ENCODE measurements at places on chromosomes 2 and 18.

DNA sequence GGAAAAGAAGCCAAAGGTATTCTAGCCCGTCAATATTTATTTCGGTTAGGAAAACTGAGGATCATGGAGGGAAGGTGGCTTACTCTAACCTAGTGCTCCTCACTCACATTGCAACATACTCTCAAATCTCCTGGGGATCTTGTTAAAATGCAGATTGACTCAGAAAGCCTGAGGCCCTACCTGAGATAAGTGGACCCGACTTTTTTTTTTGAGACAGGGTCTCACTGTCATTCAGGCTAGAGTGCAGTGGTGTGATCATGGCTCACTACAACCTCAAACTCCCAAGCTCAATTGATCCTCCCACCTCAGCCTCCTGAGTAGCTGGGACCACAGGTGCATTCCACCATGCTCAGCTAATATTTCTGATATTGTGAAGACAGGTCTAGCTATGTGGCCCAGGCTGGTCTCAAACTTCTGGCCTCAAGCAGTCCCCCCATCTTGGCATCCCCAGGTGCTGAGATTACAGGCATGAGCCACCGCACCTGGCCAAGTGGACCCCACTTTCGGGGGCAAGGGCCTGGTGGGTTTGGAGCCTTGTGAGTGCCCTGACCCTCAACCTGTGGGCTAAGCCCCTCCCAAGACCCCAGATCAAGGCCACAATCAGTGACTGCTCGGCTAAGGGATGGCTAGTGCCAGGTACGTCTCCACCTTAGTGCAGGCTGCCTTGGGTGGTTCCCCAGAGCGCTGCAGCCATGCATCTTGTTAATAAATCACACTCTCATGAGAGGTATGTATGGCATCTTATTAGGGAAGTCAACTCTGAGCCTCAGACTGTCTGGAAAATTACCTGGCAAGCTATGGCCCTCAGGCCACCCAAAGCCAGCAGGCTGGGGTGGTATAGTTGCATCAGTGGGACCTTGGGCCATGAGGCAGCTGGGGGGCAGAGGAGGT lies 1.1 kb upstream of the NEURL3 start:
- DNase-seq: no peak

GRCh38 chr2:105961599-105962146 lies 217.0 kb downstream of the NCK2 start:
- DNase-seq: no peak

DNA sequence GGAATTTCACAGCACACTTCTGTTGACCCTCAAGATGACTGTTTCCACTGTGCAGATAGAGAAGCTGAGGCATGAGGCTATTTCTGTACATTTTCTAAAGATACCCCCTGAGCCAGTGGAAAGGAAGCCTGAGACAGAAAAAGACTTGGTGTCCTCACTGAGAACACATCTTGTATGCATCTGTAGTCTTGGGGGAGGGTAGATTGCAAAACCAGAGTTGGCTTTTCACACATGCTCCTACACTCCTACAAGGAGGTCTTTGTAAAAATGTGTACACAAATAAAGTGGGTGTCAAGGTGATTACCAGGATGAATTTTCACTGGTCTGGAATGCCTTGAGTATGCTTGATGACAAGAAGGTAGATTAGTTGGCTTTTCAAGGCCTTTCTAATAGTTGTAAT lies 98.0 kb downstream of the KCTD18 start:
- no peak for DNase-seq

- DNase-seq: no peak
Observed at GRCh38 chr18:47558110-47558750, 306.8 kb upstream of the SKOR2 start.

DNA sequence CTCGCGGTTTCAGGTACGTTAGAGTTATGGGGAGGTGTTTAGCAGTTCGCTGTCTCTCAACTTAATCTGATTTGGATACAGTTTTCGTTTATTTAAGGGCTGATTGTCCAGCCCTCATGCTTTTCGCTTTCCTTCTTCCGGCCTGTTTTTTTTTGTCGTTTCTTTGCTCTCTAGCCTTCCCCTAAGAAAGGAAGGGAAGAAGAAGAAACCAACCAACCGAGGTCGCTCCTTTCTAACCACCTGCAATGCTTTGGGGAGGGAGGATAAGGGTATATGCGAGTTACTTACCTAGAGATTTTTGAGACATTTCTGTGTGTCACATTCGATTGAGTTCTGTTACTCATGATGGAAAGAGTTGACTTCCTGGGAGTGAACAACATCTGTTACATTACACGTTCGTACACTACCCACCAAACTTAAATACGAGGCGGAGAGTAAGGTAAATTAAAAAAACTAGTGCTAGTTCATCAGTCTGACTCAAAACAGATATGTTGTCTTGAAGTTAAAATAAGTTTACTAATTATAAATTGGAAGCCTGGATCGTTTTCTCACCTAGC lies 918 bp downstream of the EIF5B start:
- DNase-seq: no peak

GRCh38 chr2:56292951-56293350 lies 109.2 kb downstream of the CCDC85A start:
- no peak for DNase-seq

DNA sequence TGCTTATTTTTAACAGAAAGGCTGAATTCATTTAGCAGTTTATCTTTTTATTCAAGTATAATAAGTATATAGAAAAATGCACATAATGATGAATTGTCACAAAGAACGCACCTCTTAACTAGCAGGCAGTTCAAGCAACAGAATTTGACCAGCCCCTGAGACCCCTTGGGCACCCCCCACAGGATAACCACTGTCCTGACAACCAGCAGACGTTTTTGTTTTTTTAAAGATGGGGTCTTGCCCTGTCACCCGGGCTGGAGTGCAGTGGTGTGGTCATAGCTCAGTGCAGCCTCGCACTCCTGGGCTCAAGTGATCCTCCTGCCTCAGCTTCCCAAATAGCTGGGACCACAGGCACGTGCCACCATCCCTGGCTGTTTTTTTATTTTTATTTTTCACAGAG lies 14.0 kb downstream of the PRELID3A start:
- DNase-seq: no peak

DNA sequence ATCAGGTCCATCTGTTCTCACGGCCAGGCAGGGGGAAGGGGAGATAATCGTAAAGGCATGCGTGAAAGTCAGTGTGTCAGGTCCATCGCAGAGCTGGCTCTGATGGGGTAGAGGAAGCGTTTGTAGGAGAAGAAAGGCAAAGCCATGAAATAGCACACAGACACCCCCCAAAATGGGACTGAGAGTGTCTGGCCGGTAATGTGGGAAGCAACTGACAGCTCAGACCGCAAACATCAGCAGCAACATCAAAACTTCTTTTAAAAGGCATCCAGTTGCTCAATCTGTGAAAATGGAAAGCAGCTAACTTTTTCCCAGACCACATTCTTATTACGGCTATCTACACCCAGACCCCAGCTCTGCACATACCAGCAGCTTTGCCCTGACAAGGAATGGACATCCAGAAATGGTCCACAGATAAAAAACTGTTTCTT lies 232.6 kb downstream of the EN1 start:
- no peak for DNase-seq

- no peak for DNase-seq
Observed at GRCh38 chr2:71894261-71894660, 253.4 kb downstream of the CYP26B1 start.

- no peak for DNase-seq
Observed at GRCh38 chr18:30644158-30644557, 398.4 kb downstream of the DSC3 start.

- no peak for DNase-seq
Observed at GRCh38 chr2:50438259-50438658, 593.7 kb downstream of the NRXN1 start.

DNA sequence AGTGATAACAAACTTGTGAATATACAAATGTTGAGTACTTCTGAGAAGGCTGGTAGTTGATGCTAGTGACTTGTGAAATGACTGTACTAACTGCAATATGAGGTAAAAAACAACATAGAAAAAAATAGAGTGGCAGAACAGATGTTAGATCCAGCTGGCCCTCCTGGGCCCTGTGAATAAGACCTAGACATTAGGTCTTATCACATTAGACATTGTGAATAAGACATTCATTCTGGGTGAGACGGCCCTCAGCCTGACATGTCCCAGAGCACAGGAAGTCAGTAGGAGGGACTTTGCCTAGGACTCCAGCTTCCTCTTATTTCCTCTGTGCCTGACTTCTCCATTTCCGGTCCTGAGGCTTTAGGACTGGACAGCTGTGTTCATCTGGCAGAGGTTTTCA lies 22.9 kb downstream of the DOK1 start:
- DNase-seq: no peak

DNA sequence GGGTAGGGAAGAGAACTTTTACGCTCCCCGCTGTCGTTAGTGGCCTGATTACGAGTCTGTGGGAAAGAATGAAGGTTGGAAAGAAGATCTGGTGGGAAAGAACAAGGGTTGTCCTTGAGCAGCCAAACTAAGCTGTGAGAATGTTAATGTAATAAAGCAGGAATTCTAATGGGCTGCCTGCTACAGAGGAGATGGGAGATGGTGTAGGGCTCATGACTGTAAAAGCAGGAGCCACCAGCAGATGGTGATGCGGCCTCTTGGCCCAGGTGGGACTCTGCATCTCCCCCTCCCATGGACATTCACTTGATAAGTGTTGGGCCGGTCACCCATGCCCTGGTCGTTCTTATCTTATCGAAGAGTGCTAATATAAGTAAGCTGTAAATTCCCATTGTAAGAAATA lies 150.0 kb downstream of the NEDD4L start:
- no peak for DNase-seq

GRCh38 chr2:214543386-214543955 lies 132.6 kb downstream of the VWC2L start:
- no peak for DNase-seq

DNA sequence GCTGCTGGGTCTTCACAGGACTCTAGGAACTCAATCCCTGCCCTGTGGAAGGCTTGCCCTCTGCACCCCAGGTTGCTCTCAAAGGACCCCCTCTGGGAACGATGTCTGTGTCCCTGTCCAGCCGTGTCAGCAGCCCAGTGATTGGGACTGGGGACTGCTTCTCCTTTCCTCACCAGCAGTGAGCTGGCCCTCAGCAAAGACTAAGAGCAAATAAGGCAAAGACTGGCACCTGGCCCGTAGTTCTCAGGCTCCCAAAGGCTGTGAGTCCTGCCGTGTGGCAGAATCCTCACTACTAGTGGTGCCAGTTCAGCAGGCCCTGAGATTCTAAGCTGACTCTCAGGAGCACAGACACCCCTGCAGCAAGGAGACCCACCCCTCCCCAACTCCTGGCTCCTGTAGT lies 47.8 kb downstream of the TMEM163 start:
- no peak for DNase-seq

DNA sequence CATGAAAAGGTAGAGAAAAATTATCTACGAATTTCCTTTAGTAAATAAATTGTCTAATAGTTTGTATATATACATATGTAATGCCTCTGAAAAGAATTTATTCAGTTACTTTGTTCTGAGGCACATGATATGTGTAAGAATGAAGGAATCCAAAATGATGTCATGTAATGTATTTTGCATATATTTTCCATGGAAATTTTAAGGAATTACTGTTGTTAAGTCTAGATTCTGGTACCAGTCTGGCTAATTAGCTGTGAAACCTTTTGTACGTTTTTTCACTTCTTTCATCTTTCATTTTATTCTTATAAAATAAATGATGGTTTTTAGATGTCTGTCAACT lies 12.3 kb downstream of the YIPF4 start:
- no peak for DNase-seq

Measured in 8988T (cell line).